Substantia nigra (tissue), 51 donors: ENCODE measurements at places on chromosomes 5 and 9.

- DNase-seq: no peak
Measured at GRCh38 chr5:19853616-19854240, 134.3 kb downstream of the CDH18 start.

- no peak for DNase-seq
Measured at GRCh38 chr5:106374956-106375355, 1295.8 kb downstream of the EFNA5 start.

- no peak for DNase-seq
Measured at GRCh38 chr5:158410976-158411375, 552.0 kb upstream of the CLINT1 start.

DNA sequence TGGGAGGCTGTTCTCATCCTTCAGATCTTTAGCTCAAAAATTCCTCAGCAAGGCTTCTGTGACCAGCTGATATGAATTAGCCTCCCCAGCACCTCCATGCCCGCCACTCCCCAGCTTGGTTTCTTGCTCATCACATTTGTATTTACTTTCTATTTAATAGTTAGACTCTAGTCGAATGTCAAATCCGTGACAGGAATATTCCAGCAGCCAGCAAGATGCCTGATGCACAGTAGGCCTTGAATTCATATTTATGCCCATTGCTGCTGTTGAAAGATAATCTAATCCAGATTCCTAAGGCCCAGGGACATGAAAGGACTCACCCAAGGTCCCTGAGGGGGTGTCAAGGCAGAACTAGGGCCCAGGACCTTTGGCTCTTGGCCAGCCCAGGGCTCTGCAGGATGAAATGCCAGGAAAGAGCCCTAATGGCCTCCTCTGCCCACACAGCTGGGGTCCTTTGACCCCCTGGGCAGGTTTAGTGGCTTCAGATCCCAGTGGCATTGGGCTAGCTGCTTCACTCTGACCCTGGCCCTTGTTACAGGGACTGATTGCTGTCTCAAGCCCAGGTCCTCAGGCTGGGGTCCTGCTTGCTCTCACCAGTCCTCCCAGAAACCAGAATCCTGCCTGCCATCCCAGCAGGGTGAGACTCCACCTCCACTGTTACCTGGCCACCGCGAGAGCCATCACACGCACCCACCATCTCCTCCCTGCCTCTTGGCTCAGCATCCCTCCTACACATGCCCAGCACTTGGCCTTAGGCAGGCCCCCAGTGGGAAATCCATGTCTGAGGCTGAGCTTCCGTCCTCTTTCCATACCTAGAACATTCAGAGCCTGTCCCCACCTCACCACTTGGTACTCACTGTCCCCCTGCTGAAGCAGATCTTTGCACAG, 7.3 kb downstream of the CSF1R start:
- DNase-seq: no peak

DNA sequence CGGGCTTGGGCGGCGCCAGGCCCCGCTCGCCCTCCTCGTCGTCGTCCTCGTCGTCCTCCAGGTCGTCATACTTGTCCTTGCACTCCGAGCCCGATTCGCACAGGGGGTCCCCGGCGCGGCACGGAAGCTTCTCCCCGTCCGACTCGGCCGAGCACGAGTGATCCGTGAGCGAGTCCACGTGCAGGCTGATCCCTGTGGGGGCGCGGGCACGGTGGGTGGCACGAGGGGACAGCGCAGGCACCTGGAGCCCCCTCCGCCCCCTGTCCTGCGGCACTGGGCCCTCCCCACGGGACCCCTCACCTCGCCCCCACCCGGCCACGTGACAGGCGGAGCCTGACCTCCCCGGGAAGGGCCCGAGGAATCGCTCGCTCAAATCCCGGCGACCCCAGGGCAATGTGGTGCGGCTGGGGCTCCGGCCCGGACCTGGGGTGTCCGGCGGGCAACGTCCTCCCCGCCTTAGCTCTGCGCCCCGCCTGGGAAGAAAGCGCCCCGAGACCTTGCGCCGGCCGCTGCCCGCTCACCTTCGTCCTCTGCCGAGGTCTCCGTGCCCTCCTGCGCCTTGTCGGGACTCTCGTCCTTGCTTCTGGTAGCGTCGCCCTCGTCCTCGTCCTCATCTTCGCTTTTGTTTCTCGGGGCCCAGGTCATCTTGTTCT, 2.5 kb downstream of the IRX2 start:
- no peak for DNase-seq

GRCh38 chr5:11588803-11589202, 315.4 kb downstream of the CTNND2 start:
- peak; percentile 39 for DNase-seq
